Mucosa of descending colon (tissue), 3 donors: ENCODE measurements at places on chromosomes 5 and 9.
A peak's percentile ranks its signal among the peaks of the same experiment; 100 is the strongest.

GRCh38 chr9:129717991-129718390 is 34.9 kb downstream of the PTGES start:
- DNase-seq: no peak

DNA sequence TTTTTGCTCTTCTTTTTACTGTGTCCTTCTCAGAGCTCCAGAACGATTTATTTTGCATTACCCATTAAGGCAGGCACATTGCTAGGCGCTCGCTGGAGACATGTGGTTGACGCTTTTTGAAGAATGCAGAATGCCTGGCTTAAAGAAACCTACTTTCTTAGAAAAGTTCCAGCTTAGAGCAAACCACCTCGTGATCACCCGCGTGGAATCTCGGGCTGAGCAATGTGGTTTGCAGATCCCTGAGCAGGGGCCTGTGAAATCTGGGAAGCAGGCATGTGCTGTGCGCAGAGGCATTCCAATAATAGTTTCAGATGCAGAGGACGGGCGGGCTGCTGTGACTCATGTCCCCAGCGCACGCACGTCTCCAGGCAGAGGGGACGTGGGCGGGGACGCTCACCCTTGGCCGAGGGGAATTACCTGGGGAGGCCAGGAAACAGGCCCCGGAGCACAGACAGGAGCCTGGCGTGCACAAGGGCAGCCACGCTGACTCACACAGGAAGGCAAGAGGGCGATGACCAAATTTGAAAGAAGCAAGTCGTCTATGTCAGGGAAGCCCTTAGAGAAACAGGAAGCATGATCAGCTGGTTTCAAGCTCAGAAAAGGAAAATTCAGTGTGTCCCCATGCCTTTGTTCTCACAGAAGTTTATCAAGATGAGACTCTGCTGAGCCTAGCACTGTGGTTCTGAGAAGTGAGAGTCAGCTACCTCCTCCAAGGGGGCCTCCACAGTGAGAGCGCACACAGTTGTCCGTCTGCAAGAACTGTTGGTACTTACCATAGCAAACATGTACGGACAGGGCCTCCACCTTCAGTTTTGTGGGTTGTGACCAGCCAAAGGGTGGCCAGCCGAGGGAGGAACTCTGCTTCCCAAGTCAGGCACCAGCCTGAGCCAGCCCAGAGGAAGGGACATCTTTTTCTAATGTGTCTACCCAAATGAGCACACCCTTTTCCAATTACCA is 218.6 kb downstream of the PIK3R1 start:
- peak; percentile 50 for DNase-seq

- no peak for DNase-seq
These were observed 2.6 kb downstream of the CDK9 start for GRCh38 chr9:127788337-127789011.

GRCh38 chr9:113479174-113479621 is 15.7 kb downstream of the RGS3 start:
- DNase-seq: no peak

- DNase-seq: no peak
These were observed 173.2 kb downstream of the PRELID2 start for GRCh38 chr5:145661737-145662485.

GRCh38 chr9:126207256-126207655 is 119.4 kb upstream of the MVB12B start:
- DNase-seq: no peak

DNA sequence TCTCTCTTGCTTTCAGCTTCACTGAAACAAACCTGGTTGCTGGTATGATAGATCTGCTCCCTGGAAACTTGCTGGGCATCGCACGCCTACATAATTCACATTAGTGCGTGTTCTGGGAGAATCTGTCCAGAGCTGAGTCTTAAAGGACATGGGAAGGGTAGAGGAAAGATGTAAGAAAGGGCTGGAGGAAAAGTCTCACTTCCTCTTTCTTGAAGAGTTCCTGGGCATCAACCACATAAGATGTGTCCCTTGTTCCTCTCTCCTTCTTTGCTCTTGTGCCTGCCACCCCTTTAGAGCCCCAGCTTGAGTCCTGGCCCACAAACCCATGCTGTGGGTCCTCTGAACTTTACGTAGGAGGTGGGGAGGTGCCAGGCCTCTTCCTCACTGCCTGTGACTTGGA is 205.3 kb upstream of the PANK3 start:
- no peak for DNase-seq
